ENCODE measurements at places on chromosomes 5 and 9. TPM values are rescaled to one million over a fixed set of nuclear protein-coding genes. Genes with fewer than 3 reads are reported as not detected.

GFPT2 gene
- total RNA-seq: 233 TPM

GRM6 gene
- not detected for total RNA-seq

TYRP1 gene
- 0.46 TPM for total RNA-seq

TLR4 gene
- 0.30 TPM for total RNA-seq
